Cardiac septum (tissue), 1 donor: ENCODE measurements at places on chromosomes 12 and 14.

- no peak for DNase-seq
Measured at GRCh38 chr12:124456652-124457152, 110.7 kb downstream of the NCOR2 start.

DNA sequence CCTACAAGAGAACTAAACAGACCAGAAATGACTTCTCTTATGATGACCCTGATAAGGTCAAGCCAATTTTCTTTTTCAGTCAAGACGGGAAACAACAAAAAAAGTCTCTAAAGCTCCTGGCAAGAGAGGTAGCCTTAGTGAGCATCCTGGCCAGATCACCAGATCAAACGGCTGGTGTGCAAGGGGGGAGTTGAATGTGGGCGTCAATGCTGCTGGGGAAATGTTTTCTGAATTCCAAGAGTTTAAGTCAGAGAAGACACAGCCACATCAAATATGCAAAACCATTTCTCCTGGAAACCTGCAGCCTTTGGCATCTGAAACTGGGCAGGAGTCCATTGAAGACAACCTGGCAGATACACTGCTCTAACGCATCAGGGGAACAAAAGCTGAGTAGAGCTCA, 16.0 kb upstream of the SELPLG start:
- no peak for DNase-seq

DNA sequence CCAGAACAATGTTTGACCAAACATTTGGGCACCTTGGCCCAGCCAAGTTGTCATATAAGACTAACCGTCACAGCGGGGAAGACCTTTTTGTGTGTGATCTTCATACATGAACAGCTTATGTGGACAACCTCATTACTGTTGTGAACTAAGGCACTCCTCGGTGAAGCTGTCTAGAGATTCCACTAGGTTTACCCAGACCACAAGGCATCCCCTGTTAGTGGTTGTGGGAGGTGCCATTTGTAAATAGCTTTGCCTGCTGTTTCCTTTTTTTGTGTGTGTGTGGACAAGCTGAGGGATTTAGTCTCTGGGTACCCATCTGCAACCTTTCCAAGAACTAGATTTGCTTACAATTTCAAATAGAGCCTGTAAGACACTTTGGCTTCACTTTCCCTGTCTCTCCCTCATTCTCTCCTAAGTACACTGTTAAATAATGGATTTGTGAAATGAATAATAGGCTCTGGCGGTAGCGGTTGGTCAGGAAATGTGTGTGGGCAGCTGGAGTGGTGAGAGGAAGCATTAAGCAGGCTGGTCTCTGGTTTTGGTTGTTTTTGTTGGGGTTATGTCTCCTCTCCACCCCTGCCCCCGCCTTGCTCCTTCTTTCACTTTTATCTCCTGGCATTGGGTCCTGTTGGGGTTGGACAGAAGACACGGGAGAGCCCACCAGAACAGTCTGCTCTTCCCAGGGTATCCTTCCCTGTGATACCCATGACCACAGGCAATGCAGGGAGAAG, 727.6 kb downstream of the VRK1 start:
- DNase-seq, result no peak

- DNase-seq, result no peak
Measured at GRCh38 chr14:38107216-38107631, 100.5 kb upstream of the SSTR1 start.

DNA sequence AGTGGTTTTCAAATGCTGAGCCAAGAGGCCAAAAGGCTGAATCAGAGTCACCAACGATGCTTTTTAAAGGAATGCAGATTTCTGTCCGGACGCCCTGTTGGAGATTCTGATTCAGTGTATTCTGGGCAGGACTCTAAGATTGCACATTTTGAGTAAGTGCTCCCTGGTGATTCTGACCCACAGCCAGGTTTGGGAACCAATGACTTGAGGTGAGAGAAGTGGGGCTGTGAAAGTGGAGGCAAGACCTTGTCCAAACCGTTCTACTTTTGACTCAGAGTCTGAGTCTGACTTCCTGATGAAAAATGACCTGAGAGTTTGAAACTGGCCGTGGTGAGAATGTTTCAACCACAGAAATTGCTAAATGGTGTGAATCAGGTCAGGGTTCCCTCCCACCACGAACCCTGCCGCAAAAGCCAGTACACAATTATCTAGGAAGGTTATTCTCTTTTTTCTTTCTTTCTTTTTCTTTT, 90.2 kb downstream of the NTN4 start:
- no peak for DNase-seq

DNA sequence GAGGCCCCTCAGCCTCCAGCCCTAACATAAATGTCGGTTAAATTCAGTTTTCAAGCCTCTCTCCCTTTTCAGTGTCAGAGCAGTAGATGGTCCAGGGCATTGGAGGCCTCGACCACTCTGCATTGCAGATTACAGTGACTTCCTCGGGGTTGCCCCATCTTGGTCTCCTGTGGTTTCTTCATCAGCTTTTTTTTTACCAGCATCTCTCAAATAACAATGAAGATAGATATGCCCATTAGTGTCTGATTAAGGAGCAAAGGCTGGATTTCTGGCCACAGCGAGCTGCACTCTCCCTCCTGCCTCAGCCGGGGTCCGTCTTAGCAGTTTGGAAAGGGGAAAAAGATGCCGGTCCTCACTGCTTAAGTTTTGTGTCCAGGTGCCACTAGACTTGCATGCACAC, 49.7 kb downstream of the C14orf132 start:
- DNase-seq, result no peak

GRCh38 chr12:67452119-67452805, 183.1 kb downstream of the CAND1 start:
- DNase-seq, result no peak

GRCh38 chr12:116879509-116880212, 1.6 kb downstream of the HRK start:
- no peak for DNase-seq
